ENCODE measurements at places on chromosomes 6 and 20.

- DNase-seq = no peak
These were observed 19.5 kb downstream of the KIZ start for GRCh38 chr20:21145424-21145823.

DNA sequence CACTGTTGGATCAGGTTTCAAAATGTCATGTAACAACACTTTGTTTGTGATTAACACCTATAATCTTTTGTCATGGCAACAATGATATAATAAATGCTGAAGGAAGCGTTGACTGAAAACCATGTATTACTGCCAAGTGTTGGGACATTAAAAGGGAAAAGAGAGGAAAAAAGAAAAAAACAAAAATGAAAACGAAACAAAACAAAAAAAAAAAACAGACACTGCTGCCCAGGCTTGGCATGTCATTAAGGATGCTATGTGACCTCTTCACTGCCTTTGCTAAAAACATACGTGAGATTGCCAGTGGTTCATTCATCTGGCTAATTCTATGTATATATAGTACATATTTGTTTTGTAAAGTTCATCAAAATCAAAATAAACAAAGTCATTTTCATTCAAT is 516.7 kb upstream of the RNF217 start:
- DNase-seq = no peak

DNA sequence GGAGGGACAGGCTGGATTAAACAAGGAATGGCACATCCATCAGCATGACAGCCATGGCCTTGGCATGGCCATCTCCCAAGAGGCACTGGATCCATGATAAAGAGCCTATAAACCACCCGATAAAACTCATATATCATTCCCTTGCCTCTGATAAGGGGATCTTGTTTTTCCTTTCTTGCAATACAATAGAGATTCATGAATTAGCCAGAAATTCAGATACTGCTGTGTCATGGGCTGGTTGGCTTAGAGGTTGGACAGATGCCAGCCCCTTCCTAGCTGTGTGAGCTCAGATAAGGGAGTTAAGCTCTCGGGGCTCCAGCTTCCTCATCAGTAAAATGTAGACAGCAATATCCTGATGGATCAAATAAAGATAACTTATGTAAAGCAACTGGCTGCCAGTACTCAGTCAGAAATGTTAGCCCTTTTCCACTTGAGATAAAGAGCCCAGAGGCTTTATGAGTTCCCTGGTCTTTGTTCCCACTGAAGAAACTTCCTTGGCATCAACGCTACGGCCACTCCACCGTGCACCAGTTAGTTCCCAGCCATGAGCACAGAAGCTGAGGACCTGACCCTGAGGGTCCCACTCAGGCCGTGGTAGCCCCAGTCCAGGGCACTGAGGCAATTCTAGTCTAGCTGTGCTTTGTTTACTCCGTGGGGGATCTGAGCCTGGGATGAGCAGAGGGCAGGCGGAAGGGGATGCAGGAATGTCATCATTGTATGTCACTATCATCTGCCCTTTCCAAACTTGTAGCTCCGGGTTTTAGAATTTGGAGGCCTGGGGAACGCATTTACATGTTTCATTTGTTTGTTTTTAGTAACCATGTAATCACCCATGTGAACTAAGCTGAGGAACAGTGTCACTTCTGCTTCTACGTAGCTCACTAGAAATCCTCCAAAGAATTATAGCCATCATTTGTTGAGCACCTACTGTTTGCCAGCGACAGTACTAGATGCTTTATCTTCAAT is 67.2 kb upstream of the TBC1D7 start:
- peak; percentile 83 for DNase-seq

- no peak for DNase-seq
These were observed 19.9 kb upstream of the MEP1A start for GRCh38 chr6:46773201-46773855.

DNA sequence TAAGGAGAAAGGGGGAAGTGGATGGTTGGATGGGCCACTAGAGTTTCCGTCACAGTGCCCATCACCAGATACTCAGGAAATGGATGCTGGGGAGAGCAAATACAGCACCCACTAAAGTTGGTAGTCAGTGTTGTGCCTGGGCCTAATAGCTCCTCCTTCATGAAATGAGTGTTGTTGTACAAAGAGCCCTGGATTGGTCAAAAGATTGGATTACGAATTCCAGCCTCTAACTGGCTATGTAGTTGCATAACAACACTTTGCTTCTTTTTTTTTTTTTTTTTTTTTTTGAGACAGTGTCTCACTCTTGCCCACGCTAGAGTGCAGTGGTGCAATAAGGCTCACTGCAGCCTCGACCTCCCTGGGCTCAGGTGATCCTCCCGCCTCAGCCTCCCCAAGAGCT is 27.4 kb downstream of the KCNG1 start:
- DNase-seq = no peak

DNA sequence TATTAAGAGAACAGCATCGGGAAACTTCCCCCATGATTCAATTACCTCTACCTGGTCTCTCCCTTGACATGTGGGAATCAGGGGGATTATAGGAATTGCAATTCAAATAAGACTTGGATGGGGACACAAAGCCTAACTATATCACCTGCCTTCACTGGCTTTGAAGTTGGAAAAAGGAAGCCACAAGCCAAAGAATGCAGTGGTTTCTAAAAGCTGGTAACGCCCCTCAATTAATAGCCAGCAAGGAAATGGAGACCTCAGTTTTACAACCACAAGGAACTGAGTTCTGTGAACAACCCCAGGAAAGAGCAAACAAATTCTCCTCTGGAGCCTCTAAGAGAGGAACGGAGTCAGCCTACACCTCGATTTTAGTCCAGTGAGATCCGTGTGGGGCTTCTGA is 244.1 kb downstream of the TFAP2A start:
- no peak for DNase-seq

GRCh38 chr6:144559865-144560593 is 274.9 kb downstream of the UTRN start:
- no peak for DNase-seq

DNA sequence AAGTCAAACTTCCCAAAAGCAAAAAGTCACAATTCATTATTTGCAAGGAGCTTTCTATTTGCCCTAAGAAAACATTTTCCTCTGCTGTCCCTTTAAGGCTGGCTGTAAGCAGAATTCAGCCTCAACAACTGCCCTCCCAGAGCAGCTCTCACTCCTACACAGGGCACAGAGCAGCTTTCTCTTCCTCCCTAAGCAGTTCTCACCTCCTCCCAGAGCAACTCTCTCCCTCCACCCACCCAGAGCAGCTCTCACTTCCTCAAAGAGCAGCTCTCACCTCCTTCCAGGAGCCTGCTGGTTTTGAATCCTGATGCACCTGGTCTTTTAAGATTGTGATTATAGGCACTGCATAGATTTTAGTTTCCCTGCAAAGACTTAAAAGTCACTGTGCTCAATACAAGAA is 120.6 kb upstream of the TMEM181 start:
- no peak for DNase-seq

DNA sequence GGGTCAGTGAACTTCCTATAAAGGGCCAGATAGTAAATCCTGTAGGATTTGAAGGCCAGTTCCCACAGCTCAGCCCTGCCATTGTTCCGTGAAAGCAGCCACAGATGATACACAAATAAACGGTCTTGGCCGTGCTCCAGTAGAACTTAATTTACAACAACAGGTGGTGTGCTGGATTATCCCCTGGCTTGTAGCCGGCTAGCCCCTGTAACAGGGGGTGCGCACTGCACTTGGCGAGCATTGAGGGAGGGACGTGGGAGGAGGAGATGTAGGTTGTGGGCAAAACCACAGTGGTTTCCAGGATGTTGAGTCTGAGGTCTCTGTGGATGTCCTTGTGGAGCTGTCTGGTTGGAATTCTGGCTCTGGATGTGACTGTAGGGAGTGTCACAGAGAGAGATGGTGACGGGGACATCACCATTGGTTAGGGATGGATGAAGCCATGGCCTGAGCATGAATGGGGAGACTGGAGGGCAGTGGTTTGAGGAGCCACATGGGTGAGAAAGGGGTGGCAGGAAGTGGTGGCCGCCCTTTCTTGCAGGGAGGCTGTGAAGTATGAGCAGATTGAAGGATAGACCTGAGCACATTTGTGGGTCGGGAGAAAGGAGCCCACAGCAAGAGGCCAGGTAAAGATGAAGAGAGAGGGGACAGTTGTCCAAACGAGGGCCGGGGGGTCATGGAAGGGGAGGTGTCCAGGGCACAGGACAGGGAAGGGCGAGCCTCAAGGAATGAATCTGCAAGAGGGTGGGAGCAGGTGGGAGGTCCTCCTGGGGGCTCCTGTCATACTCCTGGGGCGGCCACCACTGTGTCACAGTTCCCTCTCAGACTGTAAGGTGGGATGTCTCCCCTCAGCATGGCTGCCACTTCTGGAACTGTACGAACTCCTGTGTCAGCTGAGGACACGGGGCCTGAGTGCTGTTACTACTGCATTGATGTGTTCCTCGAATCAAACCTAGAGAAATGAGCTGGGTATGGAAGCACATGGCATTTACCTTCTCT is 53.6 kb downstream of the CDH26 start:
- DNase-seq = no peak

All from tibial artery (tissue), 4 donors.